Fibroblast of skin of scalp (primary cell): ENCODE measurements at places on chromosomes 12 and 14.

DNA sequence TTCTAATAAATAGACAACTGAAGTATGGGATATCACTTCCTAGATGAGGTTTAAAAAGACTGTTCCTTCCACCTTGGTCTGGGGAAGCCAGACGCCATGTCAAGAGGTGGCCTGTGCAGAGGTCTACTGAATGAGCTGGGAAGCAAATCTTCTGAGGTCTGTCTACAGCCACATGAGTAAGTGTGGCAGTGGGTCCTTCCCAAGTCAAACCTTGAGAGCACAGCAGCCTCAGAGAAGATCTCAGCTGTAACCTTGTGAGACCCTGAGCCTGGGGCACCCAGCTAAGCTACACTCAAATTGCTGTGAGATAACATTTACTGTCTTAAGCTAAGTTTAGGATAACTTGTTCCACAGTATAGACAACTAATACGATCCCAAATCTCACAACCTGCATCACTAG lies 20.2 kb downstream of the NDUFA12 start:
- no peak for DNase-seq

GRCh38 chr14:52363961-52364360 lies 49.8 kb downstream of the PTGER2 start:
- DNase-seq = no peak

DNA sequence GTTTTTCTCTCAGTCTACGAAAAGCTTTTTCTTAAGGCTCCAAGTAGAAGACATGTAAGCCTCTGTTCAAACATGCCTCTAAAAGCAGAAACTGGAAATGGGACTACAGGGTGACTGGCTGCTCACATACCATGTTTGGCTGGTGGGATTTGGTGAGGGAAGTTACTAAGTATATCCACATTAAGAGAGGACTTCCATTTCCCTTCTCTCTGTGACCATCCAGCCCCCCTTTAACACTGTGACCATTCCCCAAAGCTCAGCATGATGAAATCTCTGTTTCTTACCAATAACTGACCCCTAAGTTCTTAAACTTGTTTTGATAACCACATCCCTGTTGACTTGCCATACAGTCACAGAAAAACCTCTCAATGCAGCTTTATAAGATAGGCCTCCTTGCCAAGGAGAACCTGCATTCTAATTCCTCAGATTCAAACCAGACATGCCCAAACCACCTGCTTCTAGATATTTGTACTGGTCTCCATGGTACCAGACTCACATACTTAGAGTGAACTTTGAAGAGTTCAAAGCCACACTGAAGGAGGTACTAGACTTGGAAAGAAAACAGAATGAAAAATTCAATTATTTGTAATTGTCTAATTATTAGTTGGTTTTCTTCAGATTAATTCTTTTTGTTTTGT lies 102.2 kb downstream of the VEZT start:
- DNase-seq = peak; percentile 30

GRCh38 chr12:122150127-122150681 lies 23.8 kb downstream of the IL31 start:
- no peak for DNase-seq

GRCh38 chr12:112419297-112420133 lies 768 bp downstream of the PTPN11 start:
- DNase-seq = peak; percentile 82

DNA sequence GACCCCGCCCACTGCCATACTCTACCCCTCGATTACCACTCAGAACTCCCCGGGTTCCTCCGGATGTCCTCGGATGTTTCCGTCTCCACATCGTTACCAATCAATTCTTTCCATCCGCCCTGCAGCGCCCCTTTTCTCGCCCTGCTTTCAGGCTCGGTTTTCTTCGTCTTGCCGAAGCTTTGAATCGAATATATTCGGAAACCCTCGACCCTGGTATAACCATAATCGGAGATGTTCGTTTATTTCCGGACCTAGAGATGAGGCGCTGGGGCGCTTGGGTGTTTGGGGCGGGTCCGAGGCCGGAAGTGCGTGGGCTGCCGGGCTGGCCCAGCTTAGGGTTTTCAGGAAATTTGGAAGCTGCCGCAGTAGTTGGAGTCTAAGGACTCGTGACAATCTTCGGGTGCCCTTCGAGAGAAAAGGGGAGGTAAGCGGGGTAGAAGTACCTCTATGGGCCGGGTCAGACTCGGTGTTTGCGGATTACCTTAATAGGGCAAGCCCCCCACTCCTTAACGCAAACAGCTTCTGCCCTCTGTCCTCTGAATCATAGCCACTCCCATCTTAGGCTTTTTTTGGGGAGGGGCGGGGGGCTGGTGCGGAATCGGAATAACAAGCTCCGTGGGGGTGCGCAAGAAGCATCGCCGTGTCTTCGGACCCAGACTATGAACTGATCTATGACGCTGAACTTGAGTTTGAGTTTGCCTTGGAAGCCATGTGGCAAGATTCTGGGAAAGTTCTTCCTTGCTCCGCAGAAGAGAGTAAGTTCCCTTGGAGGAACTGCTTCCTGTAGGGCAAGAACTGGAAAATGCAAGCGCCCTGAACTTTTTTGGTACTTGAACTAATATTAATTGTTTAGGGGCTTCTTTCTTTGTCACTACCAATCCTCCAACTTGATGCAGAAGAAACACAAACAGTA lies at the start of gene C14orf119:
Gene C14orf119 (plus strand): TSS at position 310 of the 913 bp plus-strand sequence. CDS start 2,154 bp downstream, outside the sequence.
- DNase-seq = peak; percentile 100

- no peak for DNase-seq
Observed at GRCh38 chr12:114425031-114425626, 19.2 kb upstream of the TBX5 start.

GRCh38 chr12:116508145-116509121 lies 50.7 kb upstream of the MAP1LC3B2 start:
- DNase-seq = no peak

DNA sequence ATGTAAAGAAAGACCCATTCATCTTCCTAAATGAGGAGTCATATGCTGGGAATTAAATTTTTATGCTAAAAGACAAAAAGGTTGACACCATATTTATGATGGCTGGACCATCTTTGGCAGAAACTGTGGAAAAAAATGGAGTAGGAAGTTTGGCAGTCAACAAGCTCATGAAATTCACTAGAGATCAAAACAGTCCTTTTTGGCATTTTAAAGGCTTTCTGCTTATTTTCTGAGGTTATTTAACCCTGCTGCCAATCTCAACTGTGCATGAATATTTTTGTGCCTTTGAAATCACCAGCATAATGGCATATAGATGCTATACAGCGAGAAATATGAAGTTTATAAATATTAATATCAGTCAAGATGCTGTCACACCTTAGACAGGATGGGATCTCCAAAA lies 399.5 kb downstream of the PDZRN4 start:
- DNase-seq = no peak

DNA sequence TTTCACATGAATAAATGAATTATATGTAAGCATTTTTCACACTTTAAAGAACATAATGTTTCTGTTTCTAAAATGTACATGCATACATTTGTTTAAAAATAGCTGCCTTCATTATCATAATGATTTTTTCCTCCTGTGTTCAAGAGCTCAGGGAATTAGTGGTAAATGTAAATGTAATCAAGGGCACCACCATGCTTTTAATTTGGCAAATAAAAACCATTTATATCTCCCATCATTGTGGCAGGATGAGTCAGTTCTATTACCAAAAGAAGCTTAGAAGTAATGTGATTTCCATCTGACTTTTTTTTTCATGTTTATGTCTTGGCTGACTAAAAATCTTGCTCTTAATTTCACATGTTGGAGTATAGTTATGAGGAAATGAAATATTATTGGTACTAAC lies 176.1 kb downstream of the GXYLT1 start:
- DNase-seq = no peak

DNA sequence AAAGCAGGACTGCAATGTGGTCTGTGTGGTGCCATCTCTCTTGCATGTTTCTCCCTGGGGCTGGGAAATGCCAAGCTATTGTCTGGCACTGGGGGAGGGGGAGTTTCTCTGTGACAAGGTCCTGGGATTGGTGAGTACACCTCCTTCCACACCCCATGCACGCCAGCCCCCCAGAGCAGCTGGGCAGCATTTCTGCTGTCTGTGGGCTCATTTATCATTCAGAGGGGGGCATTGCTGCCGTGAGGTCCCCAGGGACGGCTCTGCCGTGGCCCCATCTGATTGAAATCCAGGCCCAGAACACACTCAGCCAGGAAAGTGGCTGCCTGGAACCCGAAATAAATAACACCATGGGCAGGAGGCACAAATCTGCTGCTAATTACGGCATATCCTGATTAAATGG lies 12.6 kb upstream of the FAM222A start:
- DNase-seq = no peak

DNA sequence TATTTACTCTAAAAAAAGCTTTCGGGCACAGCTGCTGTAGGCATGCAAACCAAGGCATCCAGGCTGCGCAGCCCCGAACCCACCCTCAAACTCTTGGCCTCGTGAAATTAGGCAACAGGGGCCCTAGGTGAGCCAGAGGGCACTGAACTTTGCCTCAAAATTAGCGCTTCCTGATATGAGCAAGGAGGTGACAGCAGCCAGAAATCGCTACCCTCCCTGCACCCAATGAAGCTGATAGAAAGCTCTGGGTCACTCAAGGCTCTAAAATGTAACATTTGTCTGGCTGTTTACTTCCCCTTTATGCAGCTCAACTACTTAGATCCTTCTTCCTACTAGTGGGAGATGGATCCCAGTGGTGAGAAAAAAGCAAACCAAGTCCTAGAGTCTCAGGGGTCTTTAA lies 61.8 kb downstream of the PITPNM2 start:
- no peak for DNase-seq

DNA sequence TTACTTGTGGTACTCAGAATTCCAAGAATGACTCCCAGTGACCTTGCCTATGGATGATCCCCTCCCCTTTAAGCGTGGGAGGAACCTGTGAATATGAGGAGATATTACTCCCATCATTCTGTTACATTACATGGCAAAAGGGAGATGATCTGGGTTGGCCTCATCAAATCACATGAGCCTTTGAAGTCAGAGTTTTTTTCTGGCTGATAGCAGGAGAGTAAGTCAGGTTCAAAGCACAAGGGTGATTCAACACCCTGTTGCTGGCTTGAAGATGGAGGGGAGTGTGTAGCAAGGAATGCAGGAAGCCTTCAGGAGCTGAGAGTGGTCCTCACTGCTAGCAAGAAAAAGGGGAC lies 9.1 kb upstream of the MDM2 start:
- DNase-seq = no peak

- no peak for DNase-seq
Observed at GRCh38 chr12:6754411-6754810, 1.5 kb upstream of the MLF2 start.

GRCh38 chr12:79402606-79403005 lies 288.2 kb downstream of the PAWR start:
- DNase-seq = peak; percentile 75

- no peak for DNase-seq
Observed at GRCh38 chr12:38890102-38890855, 15.1 kb downstream of the CPNE8 start.

DNA sequence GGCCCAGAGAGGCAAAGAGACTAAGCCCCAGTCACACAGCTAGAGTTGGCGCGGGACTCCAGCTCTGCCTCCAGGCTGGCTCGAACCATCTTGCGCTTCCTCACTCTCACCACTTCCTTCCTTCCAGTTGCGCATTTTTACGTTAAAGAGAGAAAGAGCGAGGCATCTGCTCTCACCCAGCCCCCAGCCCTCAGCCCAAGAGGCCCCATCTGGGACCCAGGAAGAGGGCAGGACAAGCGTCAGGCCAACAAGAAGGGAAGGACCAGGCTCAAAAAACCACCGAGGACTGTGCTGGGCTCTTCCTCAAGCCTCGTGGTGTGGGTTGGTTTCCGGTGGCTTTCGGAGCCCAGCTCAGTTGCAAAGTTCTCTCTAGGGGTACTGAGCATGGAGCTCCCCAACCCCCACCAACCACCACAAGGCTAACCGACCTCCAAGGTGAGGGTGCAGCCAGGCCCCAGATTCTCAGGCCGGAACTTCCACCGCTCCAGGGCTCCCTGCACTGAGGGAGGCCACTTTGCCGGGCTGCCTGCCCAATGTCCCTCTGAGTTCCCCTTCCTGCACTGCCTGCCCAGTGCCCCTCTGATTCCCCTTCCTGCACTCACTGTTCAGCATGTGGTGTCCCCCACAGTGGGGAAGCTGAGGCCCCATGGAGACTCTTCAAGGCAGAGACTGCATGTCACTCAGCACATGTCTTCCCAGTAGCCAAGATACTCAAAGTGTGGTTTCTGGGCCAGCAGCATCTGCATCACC lies 35.9 kb downstream of the TESC start:
- no peak for DNase-seq

GRCh38 chr12:99099786-99100185 lies 454.7 kb downstream of the APAF1 start:
- DNase-seq = no peak

DNA sequence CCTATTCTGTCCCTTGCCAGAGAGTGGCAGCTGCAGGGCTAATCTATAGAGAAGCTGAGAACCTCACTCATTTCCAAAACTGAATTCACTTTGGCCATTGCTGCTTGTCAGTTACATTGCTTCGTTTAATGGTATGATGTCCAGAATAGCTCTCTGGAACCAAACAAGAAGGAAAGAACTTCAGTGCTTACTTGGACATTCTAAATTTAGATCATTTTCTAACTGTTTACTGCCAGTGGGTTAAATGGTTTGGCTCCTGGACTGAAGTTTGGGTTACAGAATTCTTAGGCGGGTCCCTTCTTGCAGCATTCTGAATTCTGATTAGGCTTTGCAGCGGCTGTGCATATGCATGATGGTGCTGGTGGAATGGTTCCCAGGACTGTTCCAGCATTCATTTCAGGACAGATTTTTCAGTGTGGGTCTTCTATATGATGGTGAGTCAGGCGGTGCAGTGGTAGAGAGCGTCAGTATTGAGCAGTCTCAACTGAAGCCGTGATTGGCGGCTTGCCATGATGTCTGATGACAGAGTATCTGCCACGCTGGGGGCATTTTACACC lies 148.7 kb downstream of the DYRK2 start:
- no peak for DNase-seq

- peak; percentile 81 for DNase-seq
Observed at GRCh38 chr12:77130193-77130592, 64.8 kb upstream of the E2F7 start.

GRCh38 chr12:121628037-121628436 lies 1.7 kb downstream of the ORAI1 start:
- peak; percentile 20 for DNase-seq

GRCh38 chr12:108559007-108559655 lies 1.8 kb downstream of the SART3 start:
- no peak for DNase-seq

DNA sequence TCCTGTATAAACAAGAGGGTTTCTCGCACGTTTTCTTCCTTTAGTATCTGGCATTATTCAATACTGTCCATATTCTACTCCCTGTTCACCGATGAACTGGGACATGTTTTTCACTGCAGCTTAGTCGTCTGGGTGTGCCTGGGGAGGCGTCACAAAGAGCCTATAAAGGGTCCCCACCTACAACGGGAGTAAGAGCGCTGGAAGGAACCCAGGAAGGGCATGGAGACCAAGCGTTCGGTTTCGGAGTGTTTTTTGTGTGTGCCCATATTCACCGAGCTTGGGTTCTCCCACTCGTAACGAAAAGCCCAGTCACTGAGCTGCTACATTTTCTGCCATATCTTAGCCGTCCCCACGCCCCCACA lies 592 bp upstream of the USP15 start:
- DNase-seq = no peak
